ENCODE measurements at places on chromosomes 3 and 15. TPM values are rescaled to one million over a fixed set of nuclear protein-coding genes. Genes with fewer than 3 reads are reported as not detected.

VPS33B gene
- 18.3 TPM for total RNA-seq

- DNase-seq = no peak
Observed at GRCh38 chr3:177135841-177136492, 61.3 kb downstream of the TBL1XR1 start.

ANKRD28 gene
- total RNA-seq = 61.7 TPM

LINGO1 gene
- 57.1 TPM for total RNA-seq

DIPK2A gene
- total RNA-seq = 28.9 TPM

GOLGA6L10 gene
- 4.0 TPM for total RNA-seq

- no peak for DNase-seq
Observed at GRCh38 chr15:57090496-57090859, 172.0 kb downstream of the TCF12 start.

GRCh38 chr3:65890328-65890727 is 148.4 kb downstream of the MAGI1 start:
- no peak for DNase-seq

FOXL2 gene
- total RNA-seq = 2.2 TPM

DNA sequence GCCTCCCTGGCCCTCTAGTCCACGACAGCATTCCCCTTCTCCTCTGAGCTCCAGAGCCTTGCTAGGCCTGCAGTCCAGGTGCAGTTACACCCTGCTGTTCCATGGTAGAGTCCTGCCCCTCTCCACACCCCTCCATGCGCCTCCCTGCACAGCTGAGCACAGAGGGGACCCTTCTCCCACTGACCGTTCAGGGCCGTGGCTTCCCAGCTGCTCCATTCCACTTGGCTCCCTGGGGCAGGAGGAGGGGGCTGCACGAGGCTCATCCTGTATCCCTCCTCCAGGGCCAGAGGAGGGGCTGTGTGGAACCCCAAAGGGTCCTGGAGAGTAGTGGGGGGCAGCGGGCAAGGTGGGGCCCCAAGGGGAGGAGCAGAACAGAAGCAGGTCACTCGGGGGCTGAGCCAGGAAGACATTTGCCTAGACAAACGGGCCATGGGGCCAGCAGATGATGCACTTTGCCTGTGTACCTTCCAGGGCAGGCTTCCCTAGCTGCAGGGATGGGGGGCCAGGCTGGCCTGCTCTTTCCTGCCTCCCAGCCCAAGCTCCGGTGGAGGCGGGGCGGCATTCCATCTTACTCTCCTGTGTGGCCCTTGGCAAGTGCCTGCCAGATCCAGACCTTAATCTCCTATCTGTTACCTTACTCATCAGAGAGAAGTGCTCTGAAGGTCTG is 20.7 kb upstream of the GOLGA6C start:
- DNase-seq = no peak

GRCh38 chr3:40994611-40995010 is 204.7 kb upstream of the CTNNB1 start:
- DNase-seq = no peak

- DNase-seq = no peak
Observed at GRCh38 chr3:155746703-155747102, 1.8 kb upstream of the PLCH1 start.

ACTC1 gene
- total RNA-seq = 90.0 TPM

GRCh38 chr3:25856902-25857518 is 67.1 kb downstream of the OXSM start:
- no peak for DNase-seq

DNA sequence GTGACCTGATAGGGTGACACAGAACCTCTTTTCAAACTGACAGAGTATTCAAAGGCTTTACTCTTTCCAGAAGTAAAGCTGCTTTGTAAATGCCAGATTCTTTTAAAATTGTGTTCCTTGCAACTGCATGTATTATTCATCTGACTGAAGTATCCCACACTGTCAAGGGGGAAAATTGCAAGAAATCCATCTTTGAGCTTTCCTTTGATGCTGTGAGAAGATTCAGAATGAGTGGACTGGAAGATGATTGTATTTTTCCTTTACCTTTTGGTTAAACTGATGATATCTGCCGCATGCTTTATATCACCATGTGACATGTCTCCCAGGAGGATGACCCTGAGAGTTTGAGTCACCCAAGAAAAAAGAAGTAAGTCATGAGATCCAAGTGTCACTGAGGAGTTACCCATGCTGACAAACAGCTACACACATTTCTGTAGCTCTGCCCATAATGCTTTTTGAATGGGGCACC is 250.8 kb upstream of the CBLB start:
- no peak for DNase-seq

DNA sequence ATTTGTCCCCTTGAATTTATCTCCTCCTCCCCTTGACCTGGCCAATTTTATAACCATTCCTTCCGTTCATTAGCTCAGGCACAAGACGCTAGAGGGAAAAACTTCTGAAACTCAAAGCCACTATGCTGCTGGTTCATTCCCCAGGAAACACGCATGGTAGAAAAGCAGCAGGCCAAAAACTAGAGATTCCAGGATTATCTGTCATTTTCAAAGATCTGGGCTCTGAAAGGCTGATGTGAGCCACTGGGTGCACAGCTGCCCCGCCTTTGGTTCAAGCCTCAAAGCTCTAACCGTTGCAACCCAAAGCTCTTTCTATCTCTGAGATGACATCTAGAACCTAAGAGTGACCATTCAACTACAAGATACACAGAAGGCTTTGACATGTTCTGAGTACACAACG is 6.1 kb downstream of the ANP32A start:
- no peak for DNase-seq

DNA sequence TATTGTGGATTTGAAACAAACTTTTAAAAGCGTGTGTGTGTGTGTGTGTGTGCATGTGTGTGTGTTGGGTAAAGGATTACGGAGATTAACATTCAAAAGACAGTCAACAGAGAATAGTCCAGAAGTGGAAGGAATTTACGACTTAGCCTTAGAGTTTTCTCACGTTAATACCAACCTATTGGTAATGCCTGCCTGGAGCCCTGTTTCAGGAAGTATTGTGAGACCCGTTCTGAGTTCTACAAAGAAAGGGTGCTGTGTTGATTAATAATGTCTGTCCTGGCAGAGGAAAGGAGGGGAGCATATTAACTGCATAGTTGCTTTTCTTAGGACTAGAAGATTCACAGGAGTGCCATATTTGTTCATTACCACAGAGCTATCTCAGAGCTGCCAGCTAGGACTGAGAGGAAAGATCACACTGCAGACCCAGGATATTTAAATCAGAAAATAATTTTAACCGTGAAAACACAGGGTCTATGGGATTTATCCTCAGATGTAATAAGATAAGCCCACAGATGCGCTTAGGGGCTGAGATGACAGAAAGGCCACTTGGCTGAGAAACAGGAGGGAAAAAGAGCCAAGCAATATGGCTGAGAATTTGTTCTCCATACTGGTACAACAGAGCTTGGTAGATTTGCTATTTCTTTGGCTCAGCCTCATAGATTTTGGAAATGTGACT is 40.5 kb upstream of the FRMD4B start:
- no peak for DNase-seq

DNA sequence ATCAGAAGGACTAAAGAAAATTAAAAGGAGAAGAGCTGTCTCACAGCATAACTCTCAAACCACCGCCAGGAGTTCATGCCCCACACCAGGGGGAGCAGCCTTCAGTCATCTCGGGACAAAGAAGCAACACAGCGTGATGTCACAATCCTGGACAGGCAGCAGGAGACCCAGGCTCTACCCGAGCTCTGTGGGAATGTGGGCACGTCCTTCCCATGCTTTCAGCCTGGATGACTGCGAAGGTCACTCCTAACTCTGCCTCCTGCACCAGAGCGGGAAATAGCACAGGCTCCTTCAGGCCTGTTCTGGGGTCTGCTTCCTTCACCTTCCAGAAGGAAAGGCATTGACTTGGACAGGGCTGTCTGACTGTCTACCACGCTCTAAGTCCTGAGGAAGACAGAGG is 31.3 kb downstream of the NOX5 start:
- DNase-seq = no peak

DNA sequence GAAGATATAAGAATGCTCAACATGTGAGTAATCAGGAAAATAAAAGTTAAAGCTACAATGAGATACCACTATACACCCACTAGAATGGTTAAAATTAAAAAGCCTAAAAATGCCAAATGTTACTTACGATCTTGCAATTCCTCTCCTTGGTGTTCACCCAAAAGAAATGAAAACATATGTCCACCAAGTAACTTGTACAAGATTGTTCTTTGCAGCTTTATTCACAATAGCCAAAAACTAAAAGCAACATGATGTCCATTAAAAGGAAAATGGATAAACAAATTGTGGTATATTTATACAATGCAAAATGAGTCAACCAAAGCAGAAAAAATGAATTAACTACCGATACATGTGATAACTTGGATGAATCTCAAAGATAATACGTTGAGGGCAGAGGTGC is 301.6 kb upstream of the THBS1 start:
- no peak for DNase-seq

- DNase-seq = no peak
Observed at GRCh38 chr3:28951772-28952556, 328.9 kb upstream of the RBMS3 start.

GRCh38 chr3:184005941-184006507 is 11.7 kb downstream of the ABCC5 start:
- DNase-seq = no peak

DNA sequence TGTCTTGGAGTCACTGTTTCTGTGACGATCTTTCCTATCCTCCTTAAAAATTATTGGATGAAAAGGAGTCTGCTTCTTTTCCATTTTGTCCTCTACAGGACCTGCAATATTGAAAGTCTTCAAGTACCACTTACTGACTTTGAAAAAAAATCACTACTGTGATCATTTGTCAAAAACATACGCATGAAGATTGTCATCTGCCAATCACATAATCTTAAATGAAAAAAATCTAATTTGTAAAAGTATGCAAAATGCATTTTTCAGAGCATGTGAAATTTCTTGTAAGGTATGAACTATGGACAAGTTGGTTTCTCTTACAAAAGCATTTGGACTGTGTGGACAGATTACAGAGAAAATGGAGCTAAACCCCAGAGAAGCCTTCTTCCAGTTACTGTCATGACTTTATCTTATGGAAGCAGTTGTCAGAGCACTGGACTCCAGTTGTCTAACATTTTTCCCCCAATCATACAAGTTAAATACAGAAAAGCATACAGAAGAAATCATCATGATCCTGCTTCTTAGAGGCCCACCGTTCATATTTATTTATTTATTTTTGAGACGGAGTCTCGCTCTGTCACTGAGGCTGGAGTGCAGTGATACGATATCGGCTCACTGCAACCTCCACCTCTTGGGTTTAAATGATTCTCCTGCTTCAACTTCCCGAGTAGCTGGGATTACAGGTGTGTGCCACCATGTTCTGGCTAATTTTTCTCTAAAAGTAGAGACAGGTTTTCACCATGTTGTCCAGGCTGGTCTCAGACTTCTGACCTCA is 3.4 kb upstream of the PXK start:
- no peak for DNase-seq

GRCh38 chr3:139672884-139673283 is 4.9 kb downstream of the NMNAT3 start:
- no peak for DNase-seq

ERICH6 gene
- total RNA-seq = not detected

DNA sequence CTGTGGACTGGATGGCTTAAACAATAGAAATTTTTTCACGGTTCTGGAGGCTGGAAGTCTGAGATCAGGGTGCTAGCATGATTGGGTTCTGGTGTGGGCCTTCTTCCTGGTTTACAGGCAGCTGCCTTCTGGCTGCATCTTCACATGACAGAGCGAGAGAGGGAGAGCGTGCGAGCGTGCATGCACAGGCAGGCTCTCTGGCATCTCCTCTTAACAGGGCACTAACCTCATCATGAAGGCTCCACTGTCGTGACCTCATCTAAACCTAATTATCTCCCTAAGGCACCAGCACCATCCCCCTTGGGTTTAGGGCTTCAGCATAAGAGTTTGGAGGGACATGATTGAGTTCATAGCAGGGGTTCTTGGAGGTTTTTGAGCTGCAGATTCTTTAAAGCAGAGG is 292.0 kb upstream of the C2CD4B start:
- DNase-seq = no peak

- DNase-seq = no peak
Observed at GRCh38 chr15:33581032-33581431, 270.3 kb downstream of the RYR3 start.

HAUS2 gene
- total RNA-seq = 33.5 TPM

SFMBT1 gene
- total RNA-seq = 16.8 TPM

DNA sequence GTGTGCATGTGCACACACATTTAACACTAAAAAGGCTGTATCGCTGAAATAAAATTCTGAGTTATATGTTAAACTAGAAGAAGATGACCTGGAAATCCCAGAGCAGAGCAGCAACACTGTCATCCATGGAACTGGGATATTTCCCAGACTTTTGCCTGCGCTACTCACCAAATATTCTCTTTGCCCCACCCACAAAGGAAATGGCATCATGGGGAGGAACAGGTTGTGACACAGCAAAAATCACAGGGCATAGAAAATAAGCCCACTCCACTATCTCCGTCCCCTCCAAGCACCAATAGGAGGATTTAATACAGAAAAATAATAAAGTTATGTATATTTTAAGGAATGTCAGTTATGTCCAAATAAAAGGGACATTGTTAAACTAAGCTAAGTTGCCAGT is 71.7 kb downstream of the COL8A1 start:
- no peak for DNase-seq

GRCh38 chr15:81256916-81257315 is 60.2 kb downstream of the IL16 start:
- DNase-seq = no peak

DNA sequence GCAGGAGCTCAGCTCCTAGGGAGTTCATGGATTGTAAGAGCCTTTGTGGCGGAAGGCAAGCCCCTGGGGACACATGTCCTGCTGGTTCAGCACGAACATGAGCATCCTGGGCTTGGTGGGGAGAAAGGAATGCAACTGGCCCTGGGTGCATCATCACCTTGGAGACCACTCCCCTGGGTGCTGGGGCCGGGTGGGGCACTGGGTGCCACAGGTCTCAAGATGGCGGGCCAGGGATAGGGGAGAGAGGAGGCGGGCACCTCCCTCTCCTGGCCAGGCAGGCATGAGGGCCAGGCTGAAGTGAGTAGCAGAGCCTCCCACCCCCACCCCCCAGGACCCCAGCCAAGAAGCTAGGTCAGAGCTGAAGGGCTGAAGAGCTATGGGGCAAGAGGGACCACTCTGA is 768 bp downstream of the PCBP4 start:
- no peak for DNase-seq

- no peak for DNase-seq
Observed at GRCh38 chr3:72187131-72187530, 402.2 kb upstream of the PROK2 start.

RAB7A gene
- total RNA-seq = 185 TPM

DNA sequence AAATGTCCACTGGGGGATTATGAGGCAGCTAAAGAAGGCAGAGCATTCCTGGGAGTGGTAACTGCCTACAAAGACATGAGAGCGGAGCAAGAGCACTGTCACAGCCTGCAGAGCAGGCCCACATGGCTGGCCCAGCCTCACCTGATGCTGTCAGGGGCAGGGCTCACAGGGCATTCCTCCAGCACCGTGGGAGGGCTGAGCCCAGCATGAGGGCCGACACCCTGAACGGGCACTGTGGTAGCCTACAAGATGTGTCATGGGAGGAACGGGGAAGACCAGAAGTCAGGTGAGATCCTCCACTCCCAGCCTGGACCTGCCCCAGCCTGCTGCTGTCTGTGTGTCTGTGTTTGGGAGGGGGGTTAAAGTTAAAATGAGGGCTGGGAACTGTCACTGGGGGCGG is 30.1 kb downstream of the CCDC12 start:
- no peak for DNase-seq

Measured in H1 (cell line).